ENCODE measurements at places on chromosomes 1 and 21.

DNA sequence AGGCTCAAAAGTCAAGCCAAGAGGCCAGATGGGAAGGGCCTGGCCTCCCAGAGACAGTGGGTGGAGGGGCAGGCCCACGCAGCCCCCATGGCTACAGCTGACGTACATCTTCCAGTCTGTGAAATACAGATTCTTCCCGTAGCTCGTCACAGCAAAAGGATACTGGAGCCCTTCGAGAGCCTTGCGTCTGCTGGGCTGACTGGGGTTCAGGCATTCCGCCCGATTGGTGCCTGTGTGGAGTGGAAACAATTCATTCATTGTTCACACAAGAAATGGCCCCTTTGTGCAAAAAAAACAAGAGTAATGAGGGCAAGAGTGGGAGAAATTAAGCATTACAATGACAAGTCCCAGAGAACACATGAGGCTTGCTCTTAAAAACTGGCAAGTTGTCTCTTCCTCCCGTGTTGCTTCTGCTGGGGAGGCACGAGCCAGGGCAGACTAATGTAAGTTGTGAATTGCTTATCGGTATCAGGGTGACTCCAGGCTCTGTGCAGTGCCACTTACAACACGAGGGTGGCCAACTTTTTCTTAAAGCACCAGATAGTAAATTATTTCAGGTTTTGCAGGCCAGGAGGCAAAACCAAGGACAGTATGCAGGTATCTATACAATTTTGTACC lies 85.1 kb downstream of the NID1 start:
- no peak for DNase-seq

DNA sequence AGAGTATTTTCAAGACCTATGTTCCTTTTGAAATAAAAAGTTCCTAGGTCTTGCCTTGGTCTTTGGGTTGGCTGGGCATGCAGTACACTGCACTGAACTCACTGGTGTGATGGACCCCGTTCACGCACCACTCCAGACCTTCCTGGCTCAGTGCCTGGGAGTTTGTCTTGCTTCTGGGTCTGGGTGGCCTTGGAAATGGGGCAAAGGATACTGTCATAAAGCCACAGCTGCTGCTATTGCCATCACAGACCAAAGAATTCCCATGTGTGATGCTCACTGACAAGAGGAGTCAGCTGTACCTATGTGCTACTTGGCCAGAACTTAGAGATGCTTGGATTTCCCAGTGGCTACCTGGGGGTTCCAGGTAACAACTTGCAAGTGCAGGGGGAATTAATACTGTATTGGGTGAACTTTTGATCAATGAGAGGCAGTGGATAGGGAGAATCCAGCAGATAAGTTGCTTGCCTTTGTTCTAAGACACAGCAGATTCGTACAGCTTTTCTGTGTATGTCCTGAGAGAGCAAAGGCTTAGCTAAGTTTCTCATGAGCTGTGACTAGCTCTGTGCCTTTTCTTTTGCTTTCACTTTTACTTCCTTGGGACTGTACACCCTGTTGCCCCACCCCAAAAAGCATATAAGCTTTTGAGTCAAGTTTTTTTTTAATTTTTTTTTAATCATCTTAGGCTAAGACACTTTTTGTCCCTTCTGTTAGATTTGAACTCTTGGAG lies 115.3 kb downstream of the RUNX1 start:
- no peak for DNase-seq

DNA sequence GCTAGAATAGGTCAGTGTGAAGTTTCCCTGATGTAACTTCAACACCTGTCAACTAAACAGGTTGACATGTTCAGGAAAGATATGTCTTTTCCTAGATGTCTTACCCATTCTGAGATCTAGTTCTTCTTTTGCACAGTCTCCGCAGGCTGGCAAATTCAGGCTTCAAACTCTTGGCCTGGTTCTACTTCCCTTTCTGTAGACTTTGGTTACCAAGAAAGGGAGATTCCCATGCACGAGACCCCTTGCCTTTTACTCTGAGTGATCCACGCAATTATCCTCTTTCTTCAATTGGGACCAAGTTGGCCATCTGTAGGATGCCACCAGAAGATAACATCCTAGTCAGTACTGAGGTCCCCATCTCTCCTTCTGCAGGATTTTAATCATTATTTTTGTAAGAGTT lies 2.0 kb downstream of the CFAP45 start:
- no peak for DNase-seq

GRCh38 chr1:41559331-41559730 lies 74.8 kb upstream of the EDN2 start:
- DNase-seq = no peak

DNA sequence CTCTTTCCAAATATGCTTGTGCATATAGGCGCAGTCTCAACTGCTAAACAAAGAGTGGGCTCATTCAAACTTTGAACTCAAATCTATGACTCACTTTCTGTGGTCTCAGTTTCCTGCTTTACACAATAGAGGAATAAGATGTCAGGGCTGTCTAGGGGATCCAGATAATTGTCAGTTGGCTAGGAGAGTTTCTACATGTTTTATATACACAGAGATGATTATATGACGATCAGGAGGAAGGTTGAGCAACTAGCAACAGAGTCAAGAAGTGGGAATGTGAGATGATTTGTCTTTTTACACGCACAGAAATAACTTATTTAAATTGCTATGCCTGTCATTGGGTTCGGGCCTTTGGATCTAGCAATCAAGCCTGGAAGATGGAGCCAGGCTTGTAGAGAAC lies 299.4 kb upstream of the LYPLAL1 start:
- peak; percentile 65 for DNase-seq

DNA sequence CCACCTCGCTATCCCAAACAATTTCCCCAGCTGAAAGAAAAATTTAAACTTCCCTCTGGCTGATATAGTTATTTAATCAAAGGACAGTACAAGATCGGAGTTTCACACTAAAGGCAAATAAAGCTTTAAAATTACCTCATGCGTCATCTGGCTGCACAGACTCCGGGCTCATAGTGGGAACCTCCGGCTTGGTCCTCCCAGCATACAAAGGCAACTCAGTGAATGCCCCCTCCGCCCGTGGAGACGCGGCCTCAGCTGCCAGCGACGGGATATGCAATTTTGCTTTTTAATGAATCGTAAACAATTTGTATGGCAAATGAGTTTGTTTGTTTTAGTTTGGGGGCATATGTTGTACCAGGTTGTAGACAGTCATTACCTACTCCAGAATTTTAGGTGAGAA lies 214.6 kb upstream of the NFIA start:
- peak; percentile 87 for DNase-seq

DNA sequence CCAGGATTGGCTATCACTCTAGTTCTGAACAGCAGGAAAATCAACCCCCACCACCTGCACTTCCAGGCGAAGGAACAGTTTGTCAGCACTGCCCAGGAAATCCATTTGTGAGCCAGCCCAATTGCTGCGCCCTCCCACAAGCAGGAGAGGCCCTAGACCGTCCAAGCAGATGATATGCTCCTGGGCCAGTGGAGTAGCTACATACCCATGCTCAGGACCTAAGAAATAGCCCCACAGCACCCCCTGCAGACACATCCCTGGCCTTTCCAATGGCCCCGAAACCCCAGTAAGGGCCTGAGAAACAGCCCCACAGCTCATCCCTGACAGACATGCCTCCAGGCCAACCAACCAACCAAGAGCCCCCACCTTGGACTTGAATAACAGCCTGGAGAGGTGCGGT lies 111.5 kb upstream of the ZC3H11B start:
- DNase-seq = no peak

DNA sequence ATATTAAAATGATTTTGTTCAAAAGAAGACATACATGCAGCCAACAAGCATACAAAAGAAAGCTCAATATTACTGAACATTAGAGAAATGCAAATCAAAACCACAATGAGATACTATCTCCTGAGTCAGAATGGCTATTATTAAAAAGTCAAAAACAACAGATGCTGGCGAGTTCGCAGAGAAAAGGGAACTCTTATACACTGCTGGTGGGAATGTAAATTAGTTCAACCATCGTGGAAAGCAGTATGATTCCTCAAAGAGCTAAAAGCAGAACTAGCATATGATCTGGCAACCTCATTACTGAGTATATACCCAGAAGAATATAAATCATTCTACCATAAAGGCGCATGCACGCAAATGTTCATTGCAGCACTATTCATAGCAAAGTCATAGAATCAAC lies 126.0 kb upstream of the HMCN1 start:
- no peak for DNase-seq

DNA sequence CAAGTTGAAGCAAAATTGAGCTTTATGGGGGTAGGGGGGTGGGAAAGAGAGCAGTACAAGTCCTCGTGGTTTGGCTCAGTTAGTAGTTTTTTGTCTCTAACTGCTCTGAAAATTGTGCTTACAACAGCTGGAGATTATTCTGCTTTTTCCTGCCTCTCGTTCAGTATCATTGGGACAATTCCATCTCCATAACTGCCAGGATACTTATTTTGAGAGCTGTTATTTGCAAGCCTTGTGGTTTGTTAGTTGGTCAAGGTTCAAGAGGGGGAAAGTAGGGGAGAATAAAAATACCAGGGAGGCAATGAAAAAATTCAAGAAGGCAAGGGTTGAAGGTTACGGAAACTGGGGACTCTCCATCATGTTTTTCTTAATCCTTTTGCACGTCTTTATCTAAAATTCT lies 811.8 kb upstream of the ADGRL2 start:
- no peak for DNase-seq

DNA sequence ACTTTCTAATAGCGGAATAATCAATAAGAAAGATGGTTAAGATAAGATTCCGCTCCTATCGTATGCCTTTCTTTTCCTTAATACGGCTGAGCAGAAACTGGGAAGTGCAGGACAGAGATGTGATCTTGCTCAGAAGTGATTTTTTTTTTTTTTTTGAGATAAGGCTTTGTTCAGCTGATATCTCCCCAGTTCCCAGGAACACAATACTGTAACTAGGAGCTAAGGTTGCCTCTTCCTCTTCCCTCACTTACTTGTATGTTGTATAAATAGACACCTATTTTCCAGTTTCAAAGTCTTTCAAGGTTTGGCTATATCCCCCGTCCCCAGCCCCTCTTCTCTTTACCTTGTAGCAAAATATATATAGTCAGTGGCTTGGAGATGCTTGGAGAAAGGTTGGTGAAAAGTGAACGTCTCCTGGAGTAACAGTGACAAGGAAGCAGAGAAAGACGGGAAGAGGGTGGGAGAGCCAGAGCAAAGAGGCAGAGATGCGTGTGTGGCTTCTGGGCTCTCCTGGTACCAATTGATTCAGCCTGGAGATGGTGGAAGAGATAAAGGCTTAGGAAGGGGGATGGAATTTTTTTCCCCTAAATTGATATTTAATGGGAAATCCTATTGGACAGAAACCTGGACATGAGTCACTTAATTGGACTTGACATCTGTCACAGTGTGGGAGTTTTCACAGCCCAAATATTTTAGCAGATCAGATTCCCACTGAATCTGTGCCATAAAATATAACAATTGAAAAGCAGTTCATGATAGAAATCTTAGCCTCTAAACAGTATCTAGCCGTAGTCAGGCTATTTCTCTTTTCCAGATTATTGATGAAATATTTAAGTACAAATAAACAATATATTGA lies at the start of gene NHLH2:
Gene NHLH2, minus strand, starts transcription at position 522 of the 856 bp plus-strand sequence. CDS start 2,754 bp downstream, outside the sequence.
- peak; percentile 83 for DNase-seq

DNA sequence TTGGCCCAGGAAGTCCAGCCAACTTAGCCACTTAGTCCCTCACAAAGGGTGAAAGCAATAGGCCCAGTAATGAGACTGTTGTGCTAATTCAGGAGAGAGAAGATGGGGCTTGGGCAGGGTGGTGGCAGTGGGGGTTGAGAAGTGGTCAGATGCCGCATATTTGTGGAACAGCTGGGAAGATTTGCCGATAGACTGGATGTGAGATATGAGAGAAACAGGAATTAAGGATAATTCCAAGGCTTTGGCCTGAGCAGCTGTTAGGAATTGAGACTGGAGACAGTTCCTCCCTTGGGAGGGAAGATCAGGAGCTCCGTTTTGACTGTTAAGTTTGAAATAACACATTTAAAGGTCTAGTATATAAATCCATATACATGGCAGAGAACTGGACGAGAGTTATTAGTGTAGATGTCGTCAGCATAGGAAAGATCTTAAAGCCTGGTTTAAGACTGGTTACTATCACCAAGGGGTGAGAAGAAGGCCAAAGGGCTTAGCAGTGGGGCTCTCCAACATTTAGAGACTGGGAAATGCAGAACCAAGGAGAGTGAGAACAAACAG lies 323.7 kb upstream of the FAM78B start:
- no peak for DNase-seq

- no peak for DNase-seq
Measured at GRCh38 chr1:6899621-6900020, 114.4 kb downstream of the CAMTA1 start.

- DNase-seq = peak; percentile 48
Measured at GRCh38 chr21:34280389-34280795, 83.4 kb upstream of the KCNE2 start.

- peak; percentile 92 for DNase-seq
Measured at GRCh38 chr1:101781201-101781831, 215.4 kb downstream of the OLFM3 start.

GRCh38 chr1:178529364-178530036 lies 16.6 kb downstream of the TEX35 start:
- no peak for DNase-seq

DNA sequence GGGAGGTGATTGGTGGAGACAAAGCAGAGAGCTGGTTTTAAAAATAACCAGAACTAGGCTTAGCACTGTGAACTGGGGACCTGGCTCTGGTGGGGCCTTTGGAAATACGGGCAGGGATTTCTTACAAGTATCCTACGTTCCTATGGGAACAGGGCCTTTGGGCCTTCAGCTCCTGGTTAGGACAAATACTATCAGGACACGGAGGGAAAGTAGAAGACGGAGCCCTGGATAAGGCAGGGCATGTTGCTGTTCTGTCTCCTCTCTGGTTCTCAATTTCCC lies 5.3 kb upstream of the MYOG start:
- no peak for DNase-seq

Data from NCI-H69 (cell line).